Astrocyte of the spinal cord (primary cell): ENCODE measurements at places on chromosomes 2 and 18.

DNA sequence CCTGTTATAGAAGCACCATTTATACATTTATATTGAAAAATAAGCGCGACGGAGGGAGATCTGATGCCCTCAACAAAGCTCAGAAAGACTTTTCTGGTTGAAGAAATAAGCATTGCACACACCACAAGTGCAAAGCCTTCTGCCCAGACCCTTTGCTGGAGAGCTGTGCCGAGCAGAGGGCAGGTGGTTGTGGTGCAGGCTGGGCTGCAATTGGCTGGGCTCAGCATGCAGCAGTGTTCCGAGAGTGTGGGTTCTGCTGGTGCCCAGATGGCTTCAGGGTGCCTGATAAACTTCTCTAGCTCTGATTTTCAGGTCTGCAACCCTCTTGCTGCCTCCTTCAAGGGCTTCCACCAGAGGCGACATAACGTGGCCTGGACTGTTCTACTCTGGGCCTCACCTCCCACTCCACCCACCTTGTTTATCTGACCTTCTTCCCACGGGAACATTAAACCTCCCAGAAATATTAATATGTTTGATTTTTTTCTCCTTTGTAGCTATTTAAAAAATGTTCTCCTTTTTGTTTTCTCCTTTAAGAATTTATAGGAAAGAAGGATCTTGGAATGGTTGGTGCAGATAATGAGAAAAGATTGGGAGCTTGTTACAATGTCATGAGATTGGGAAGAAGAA lies 113.6 kb upstream of the ITGA6 start:
- no peak for DNase-seq

- no peak for DNase-seq
Measured at GRCh38 chr18:5122272-5122671, 74.8 kb downstream of the AKAIN1 start.

DNA sequence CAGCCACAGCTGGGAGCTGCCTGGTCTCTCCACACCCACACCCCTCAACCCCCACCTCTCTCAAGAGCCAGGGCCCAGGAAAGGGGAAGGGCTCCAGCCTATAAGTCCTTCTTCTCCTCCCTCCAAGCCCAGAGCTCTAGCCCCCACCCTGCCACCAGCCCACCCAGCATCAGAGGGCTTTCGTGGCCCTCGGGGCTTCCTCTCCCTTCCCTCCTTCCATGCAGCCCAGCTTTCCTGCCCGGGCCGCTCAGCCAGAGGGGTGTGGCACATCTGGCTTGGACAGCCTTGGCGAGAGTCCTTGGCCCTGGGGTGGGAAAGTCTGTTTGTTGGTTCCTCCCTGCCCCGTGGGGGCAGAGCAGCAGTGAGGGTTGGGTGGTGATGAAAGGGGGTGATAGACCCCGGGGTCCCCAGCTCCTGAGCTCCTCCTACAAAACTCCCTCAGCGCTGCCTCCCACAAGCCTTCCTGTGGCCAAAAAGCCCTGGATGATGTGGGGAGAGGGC lies 7.0 kb downstream of the TNS1 start:
- no peak for DNase-seq

GRCh38 chr2:180715044-180715443 lies 265.4 kb upstream of the UBE2E3 start:
- DNase-seq = no peak

DNA sequence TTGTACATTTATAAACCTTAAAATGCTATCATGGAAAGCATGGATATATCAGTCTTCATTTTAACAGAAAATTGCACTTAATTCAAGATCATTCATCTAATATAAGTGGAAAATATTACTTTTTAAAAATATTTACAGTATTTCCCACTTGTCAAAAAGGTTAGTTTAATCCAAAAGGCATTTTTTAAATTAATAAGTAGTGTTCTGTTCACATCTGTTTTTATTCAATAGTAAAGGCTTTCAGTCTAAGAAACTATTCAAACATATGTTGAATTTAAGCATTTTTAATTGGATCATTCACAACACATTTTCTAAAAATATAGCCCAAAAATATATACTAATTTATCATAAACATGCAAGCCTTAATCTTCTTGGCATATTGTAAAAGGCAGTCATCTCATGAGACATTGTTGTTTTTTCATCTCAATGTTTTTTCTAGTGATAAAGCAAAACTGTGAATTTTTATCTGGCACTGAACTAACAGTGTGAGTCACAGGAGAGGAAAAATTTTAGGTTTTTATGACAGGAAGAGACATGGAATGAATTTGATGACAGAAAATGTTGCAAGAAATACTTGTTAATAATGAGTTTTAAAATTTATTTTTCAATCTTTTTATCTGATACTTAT lies 1642.5 kb upstream of the TMEFF2 start:
- DNase-seq = peak; percentile 58

DNA sequence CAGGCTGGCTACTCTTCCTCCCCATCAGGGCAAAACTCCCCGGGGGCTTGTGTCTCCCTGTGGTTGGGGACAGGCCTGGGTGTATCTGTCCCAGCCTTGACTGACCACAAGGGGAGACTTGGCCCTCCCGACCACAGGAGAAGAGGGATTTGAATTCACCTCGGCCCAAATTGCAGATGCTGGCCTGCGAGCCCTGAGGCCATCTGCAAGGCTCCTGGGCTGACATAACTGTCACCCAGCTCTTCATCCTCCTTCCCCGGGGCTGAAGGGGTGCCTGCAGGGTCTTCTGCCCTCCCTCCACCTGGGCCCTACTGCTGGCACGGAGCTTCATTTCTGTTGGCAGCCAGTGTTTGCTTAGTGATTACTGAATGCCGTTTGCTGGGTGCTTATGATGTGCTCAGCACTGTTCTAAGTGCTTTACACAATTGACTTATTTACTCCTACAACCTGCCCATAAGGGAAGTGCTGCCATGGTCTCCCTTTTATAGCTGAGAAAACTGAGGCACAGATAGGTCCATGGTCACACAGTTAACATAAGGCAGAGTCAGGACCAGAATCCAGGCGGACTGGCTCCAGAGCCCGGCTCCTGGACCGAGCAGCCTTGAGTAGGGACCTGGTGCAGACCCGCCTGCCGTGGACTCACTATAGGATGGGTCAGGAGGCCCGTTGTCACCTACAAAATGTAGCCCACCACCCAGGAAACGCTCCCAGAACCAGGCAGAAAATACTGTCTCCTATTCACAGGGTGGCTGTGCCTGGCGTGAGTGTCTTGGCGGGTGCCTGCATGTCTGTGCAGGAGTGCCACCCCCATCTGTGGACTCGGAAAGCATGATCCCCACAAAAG lies 18.9 kb downstream of the STEAP3 start:
- no peak for DNase-seq

DNA sequence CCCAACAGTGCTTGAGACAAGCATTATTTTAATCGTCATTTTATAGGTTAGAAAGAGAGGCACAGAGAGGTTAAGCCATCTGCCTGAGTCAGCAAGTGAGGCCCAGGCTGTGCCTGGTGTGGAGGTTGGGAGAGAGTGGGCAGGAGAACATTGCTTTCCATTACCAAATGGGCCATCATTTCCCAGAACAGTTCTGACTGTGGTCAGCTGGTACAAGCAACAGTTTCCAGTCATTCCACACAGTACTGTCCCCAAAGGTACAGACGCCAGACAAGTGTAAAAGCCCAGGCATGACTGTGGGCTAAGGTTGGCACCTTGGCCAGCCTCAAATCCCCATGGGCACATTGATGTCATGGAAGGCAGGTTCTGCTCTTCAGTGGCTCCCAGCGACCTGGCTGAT lies 98.2 kb upstream of the LCLAT1 start:
- no peak for DNase-seq

GRCh38 chr2:6353669-6354068 lies 512.0 kb downstream of the CMPK2 start:
- DNase-seq = no peak

DNA sequence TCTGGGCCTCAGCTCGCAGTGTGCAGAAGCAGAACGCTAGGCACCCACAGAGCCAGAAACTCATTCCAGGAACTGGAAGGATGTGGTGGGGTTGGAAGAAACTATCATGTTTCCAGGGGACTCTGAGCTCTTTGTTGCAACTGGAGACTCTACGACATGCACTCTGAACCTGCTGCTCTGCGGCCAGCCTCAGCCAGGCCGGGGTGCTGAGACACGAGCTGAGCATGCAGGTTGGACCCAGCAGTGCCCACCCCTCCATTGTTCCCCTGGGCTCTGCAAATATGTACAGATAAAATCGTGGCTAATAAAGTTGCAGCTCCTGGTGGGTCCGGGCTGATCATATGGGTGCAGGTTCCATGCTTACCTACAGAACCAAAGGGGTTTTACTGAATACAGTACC lies 37.6 kb upstream of the ARL4C start:
- DNase-seq = no peak

- DNase-seq = no peak
Measured at GRCh38 chr18:43588838-43589237, 311.5 kb upstream of the SYT4 start.

DNA sequence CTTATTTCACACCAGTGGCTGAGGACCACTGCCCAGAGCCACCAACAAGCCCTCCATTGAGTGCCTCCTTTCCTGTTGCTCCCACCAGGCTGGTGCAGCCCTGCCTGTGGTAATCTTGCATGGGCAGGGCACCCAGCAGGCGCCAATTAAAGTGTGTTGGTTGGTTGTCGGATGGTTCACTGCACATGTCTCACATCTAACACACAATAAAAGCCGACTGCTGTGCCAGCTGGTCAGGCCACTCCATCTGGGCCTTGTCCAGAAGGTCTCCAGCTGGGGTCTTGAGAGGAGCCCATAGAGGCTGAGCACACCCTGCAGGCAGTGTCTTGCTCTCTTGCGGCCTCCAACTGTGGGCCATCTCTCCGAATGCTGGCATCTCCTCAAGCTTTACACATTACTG lies 494.8 kb upstream of the KLHL29 start:
- DNase-seq = no peak

GRCh38 chr2:167862782-167863181 lies 384.6 kb downstream of the STK39 start:
- DNase-seq = peak; percentile 46

DNA sequence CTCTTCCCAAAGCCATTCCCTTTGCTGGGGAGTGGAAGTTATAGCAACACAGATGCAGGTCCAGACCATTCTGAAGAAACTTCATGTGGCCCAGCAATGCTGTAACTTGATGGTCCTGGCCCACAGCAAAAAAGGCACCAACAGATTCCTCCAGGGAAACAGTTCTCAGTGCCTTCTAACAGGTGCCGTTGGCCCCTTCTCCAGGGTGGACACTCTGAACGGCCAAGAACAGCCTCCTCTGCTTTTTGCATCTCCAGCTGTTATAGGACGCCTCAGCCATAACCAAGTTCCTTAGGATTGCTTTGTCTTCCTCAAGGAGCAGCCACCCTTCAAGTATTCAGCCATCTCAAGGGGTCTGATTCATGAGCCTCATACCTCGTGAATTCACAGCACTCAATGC lies 38.0 kb downstream of the MARCO start:
- no peak for DNase-seq

DNA sequence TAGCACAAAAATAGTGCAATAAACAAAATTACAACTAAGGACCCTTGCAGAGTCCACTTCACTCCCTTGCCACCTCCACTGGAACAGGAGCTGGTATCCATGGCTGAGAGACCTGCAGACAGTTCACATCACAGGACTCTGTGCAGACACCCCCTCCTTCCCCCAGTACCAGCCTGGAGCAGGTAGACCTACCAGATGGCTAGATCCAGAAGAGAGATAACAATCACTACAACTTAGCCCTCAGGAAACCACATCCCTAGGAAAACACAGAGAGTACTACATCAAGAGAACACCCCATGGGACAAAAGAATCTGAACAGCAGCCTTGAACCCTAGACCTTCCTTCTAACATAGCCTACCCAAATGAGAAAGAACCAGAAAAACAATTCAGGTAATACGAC lies 49.8 kb downstream of the FBXO15 start:
- no peak for DNase-seq

GRCh38 chr2:104049438-104049837 lies 804.5 kb upstream of the POU3F3 start:
- no peak for DNase-seq

- DNase-seq = no peak
Measured at GRCh38 chr2:237361194-237362004, 52.6 kb downstream of the COL6A3 start.

GRCh38 chr2:96085541-96086355 lies 30.6 kb downstream of the ADRA2B start:
- no peak for DNase-seq

- no peak for DNase-seq
Measured at GRCh38 chr18:49279041-49279440, 181.4 kb downstream of the DYM start.

DNA sequence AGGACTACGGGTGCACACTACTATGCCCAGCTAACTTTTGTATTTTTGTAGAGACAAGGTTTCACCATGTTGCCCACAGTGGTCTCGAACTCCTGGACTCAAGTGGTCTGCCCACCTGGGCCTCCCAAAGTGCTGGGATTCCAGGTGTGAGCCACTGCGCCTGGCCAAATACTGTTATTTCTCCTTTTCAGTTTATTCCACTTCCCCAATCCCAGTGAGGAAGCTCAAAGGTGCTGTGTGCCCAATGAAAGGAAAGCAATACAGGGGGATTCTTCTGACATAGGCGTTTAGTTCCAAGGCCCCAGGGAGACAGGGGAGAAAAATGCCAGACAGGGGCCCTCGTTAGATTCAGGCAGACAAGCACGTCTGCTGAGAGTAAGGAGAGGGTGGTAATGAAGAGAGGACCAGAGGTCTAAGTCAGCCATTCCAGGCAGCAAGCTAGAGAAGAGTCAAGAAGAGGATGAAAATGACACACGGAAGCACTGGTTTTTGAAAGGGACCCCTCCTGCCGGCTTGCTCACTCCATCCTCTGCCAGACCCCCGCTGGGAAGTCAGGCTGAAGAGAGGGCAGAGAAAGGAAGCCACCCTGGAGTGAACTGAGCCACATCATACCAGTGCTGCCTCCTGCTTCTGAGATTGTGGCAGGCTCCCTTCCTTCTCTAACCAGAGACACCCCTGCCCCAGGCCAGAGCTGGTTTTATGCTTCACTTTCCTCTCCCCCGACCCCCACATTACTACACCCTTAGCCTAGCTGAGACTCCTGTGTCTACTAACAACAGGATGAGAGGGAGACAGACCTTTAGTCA lies 6.7 kb downstream of the INO80C start:
- peak; percentile 73 for DNase-seq
